ENCODE measurements at places on chromosomes 1 and 21.

DNA sequence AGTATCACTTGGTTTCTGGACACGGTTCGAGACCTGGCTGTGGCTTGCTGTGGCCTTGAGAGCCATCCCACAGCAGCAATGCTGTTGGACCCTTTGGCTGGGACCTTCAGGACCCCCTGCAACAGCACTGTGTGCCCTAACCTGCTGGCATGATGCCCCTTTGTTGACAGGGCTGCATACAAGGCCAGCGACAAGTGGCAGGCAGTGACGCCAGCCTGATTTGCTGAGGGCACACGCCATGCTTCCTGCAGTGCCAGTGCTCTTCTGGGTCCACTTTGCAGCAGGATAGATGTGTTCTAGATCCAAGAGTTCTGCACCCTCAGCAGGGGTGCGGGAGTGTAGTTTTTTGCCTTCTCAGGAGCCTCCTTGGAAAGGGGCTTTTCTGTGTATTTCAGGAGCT, 32.8 kb downstream of the COQ8A start:
- DNase-seq, result no peak

DNA sequence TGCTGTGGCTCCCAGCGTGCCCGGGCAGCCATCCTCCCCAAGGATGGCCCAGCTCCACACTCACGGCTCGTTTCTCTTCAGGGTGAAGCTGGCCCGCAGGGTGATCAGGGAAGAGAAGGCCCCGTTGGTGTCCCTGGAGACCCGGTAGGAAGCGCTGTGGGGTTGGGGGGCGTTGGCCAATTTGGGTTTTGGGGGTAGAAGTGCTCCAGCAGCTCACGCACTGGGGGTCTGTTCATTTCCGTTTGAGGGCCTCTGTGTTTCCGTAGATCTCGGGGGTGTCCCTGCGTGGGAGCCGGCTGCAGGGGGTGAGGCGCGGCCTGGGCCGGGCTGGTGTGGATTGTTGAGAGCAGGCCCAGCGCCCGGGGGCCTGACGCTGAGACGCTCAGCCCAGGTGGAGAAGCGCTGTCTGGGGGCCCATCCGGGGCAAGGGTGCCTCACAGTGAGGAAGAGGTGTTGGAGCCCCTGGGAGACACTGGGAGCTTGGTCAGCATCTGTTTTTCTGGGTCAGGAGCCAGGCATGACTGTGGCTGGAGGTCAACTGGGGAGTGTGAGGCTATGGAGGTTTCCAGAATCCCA, 12.6 kb downstream of the COL6A1 start:
- no peak for DNase-seq

DNA sequence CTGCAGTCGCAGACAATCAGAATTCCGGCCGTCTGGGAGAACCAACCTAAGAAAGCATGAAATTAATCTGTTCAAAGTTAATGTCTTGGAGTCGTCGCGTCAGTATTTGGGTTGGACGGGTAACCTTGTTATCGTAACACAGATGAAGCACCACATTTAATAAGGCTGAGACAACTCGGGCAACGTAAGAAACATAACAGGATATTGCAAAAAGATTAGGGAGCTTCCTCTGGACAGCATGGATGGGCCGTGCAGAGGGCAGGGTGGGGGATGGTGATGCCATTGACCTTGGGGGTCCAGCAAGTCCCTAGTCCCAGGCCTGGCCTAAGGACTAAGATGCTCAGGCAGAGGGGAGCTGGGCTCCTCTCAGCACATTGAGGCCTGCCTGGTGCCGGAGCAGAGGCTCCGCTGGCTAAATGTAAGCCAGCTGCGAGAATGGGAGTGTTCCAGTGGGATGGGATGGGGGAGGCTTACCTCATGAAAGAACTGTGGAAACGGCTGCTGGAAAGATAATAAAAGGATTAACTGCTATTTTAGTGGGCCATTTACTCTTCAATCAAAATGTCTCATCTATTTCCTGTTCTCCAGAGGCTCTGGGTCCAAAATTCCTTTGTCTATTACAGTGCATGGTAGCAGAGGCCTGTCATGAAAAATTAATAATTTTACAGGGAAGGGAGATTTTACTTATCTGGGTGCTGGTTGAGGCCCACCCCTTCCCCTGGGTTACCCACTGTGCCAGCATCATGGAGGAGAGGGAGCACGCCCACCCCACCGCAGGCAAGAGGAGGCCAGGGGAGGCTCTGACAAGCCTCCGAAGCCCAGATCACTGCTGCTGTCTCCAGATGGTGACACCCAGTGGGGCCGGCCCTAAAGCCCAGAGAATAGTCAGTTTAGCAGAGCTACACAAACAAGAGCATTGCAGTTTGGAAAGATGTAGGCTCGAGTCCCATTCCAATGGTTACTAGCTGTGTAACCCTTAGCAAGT, 131.6 kb downstream of the DMRTB1 start:
- no peak for DNase-seq

- DNase-seq, result no peak
Measured at GRCh38 chr21:31360717-31361116, 16.7 kb upstream of the TIAM1 start.

- no peak for DNase-seq
Measured at GRCh38 chr1:91603409-91603808, 102.8 kb downstream of the CDC7 start.

DNA sequence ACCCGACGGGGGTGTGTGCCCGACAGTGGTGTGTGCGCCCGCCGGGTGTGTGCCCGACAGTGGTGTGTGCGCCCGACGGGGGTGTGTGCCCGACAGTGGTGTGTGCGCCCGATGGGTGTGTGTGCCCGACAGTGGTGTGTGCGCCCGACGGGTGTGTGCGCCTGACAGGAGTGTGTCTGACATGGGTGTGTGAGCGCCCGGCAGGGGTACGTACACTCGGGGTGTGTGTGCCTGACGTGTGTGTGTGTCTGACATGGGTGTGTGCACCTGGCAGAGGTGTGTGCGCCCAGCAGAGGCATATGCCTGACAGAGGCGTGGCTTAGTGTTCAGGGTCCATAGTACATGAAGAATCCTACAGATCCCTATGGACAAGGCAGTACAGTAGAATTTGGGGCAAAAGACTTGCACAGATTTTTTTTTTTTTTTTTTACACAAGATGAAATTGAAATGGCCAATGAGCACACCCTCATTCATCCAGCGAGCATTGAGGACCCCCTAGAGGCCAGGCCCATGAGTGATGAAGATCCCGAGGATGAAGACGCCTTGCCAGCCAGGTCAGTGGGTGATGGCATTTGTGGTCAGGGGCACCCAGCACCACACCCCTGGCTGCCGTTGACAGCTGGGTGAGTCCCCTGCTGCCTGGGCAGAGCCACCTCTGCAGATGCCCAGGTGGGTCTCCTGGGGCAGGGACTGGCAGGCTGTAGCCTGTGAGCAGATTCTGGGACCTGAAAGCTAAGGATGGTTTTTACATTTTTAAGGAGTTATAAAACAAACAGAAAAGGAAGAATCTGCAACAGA, 60.1 kb downstream of the ADARB1 start:
- no peak for DNase-seq

DNA sequence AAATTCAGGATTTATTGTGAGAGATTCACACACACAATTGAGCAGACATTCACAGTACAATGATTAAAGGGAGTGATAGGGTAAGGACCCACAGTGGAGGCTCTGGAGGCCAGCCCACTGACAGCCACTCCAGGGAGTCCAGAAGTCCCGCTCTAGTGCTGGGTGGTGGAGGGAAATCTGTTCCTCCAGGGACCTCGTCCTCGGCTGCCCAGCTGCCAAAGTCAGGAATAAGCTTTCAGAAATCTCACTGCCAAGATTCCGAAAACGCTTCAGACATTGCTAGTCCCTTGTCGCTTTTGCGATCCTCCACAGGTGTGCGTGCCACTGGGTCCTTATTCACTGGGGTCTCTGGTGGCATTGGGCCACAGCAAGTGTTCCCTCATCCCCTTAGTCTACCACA, 2.3 kb downstream of the MX1 start:
- DNase-seq, result no peak
